Subcutaneous adipose tissue (tissue), 4 donors: ENCODE measurements at places on chromosomes 1 and 21. TPM values are rescaled to one million over a fixed set of nuclear protein-coding genes. Genes with fewer than 3 reads are reported as not detected.

The ZNF648 gene
- total RNA-seq = not detected

The CHI3L2 gene
- total RNA-seq = 173 TPM

The LIPI gene
- not detected for total RNA-seq

The KLHDC9 gene
- 0.68 TPM for total RNA-seq

The FAM3B gene
- not detected for total RNA-seq
